ENCODE measurements at places on chromosomes 7 and 10.
A peak's percentile ranks its signal among the peaks of the same experiment; 100 is the strongest.

GRCh38 chr10:118569241-118569881, 26.1 kb downstream of the PRLHR start:
- no peak for ATAC-seq

- ATAC-seq: no peak
Measured at GRCh38 chr10:86850481-86850880, 94.1 kb downstream of the BMPR1A start.

DNA sequence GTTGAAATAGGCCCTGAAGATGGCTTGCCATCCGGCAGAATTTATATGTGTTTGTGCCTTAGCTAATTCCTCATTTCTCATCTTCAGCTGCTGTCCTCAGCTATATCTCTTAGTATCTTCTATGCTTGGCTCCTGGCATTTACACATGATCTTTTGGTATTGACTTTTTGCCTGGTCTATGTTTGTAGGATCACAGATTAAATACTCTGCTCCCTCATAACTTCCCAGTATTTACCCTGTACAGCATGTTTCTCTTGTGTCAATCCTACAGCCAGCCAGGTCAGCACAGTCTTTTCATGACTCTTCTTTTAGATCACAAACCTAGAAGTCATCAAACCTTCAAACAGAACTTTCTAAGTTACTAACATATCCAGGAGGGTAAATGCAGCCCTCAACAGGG, 743.8 kb downstream of the MAGI2 start:
- ATAC-seq: no peak

DNA sequence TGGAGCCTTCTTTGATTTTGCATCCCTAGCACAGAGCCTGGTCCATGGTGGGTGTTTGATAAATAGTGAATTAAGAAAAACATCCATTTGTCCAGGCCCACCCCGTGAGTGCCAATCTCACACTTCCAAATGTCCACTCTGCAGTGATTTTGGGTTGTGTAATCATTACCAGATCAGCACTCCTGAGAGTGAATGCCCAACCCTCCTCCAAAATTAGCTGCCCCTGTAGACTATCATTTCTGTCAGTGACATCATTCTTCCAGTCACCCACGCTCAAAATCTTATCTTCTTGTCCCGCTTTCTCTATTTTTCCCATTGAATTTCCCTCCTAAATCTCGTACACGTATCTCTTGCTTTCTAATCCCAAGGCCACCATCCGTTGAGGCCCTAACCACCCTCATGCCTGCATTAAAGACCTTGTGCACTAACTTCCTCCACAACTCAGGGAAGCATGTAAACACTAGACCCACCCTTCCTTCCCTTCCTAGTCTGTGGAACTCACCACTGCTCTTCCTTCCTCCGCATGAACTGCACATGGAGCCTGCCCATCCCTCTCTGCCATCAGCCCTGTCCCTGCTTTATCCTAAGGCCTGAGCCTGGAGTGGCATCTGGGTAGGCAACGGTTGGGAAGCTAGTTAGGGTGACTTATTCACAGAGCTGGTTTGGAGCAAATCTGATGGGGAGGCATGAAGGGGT, 32.8 kb downstream of the PIK3AP1 start:
- no peak for ATAC-seq

DNA sequence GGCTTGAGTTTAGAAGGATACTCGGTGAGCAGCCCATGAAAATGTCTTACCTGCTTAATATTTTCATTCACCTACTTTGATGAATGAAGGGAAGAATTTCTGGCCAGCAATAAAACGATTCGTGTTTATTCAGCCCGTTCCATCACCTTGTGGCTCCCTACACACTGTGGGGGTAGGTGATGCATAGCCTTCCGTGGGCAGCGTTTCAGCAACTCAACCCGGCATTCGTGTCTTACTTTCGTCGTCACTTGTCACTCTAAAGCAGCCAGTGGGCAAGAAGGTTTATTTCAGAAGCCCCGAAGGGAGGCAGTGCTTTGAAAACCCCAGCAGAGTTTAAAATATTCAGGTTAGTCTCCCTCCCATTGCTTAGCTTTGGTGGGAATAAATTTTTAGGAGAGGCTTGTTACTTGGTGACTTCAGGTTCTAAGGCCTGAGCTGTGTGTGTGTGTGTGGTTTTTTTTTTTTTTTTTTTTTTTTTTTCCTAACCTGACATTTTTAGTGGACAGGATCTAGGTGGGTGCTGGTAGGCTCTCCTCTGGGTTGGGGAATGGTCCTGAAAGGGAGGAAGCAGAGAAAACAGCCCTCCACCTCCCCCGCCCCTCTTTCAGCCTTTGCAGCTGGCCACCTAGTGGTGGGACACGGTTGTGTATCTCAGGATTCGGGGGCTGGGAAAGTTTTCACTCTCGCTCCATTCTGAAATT, 1.8 kb downstream of the GRK5 start:
- peak; percentile 27 for ATAC-seq

GRCh38 chr7:27616914-27617548, 45.7 kb downstream of the HIBADH start:
- ATAC-seq: no peak

- no peak for ATAC-seq
Measured at GRCh38 chr7:106273009-106273668, 11.6 kb downstream of the NAMPT start.

DNA sequence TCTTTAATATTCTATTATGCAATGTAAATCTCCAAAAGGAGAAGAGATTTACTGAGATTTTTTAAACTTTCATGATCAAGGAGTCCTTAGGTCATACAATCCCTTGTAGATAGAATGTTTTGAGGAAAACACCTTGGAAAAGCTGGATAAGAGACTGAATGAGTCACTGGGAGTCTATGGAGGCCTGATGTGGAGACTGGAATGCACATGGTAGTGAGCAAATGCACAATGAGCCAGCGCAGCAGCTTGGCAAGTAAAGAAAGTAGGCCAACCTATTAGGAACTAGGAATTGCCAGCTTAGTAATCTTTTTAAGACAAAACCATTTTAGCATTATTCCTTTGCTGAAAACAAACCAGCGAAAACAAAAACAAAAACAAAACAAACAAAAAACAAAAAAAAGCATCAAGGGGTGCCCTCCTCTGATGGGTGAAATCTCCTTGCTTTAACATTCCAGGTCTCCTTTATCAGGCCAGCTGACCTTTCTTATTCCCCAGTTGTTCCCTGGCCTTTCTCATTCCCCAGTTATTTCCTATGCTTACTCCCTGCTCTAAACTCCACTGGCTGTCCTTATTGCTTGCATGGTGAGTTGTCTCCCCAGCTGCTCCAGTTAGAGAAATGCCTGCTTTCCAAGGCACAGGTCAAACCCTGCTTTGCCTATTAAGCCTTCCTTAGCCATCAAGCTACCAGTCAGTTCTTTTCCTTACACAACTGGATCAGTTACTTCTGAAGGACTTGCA, 135.8 kb downstream of the PLCE1 start:
- ATAC-seq: no peak

- no peak for ATAC-seq
Measured at GRCh38 chr10:23157691-23158369, 34.3 kb upstream of the PTF1A start.

- no peak for ATAC-seq
Measured at GRCh38 chr7:74202841-74203556, 6.8 kb upstream of the LAT2 start.

DNA sequence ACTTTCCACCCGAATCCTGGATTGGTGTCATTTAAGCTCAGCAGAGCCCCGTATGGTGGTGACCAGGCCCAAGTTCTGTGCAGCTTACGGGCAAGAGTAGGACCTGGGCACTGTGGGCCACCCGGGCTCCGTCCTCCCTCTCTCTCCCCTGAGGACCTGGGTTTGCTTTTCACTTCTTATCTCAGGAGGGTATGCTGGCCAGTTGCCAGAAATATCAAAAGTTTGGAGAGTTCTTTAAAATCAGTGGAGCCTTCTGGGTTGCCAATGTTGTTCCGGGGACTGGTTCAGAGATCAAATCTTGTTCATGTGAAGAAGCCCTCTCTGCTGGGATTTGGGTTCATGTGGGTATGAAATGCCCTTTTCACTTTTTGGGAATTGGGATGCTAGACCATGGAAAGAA, 145.4 kb downstream of the GRK5 start:
- ATAC-seq: no peak

DNA sequence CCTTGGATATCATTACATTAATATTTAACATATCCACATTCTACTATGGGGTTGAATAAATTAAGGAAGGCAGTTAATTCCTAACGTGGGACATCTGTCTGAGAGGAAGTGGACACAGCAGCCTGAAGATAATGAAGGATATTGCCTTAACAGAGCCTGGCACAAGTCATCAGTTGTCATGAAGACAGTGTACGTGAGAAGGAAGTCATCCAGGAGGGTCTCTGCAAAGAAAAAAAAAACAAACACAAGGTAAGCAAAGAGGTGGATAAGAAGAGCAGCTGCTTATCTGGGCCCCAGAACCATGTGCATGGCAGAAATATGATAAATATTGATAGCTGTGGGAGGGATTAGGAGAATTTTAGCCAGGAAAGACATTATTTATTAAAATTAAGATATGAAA, 190.0 kb downstream of the RAPGEF5 start:
- no peak for ATAC-seq

DNA sequence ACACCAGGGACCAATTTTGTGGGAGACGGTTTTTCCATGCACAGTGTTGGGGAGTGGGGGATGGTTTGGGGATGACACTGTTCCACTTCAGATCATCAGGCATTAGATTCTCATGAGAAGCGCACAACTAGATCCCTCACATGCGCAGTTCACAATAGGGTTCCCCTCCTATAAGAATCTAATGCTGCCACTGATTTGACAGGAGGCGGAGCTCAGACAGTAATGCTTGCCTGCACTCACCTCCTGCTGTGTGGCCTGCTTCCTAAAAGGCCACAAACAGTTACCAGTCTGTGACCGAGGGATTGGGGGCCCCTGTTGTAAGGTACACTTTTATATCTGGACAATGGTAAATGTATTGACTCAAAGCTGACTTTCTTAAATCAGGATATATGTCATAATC, 45.6 kb upstream of the TRIL start:
- ATAC-seq: no peak

DNA sequence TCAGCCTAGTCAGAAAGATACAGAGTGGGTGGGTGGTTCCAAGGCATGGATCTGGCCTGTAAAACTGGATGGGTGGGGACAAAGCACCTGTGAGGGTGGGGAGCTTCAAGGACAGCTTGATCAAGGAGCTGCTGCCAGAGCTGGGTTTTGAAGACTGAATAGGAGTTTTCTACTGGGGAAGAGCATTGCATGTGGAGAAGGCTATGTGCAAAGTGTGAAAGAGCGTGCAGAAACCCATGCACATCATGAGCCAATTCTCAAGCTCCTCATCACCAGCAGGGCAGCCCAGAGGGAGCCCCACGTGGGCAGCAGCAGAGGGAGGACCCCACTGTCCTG, 58.6 kb downstream of the PDGFA start:
- no peak for ATAC-seq

- ATAC-seq: no peak
Measured at GRCh38 chr10:131177431-131178327, 133.8 kb downstream of the TCERG1L start.

DNA sequence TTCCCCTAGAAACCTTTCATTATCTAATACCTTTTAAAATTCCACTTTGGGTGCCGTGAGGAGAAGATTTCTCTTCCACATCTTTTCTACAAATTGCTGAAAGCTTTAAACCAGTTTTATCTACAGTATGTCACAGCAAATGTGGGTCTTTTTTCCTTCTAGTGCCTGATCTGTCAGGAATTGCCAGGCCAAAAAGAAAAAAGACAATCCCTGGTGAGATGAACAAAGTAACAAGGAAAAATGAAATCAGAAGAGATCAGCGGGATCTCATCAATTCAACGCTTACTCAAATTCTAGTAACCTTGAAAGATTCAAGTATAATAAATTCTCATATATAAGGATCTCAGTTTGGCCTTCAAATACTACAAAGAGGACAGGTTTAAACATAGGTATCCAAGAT, 449.5 kb downstream of the CALN1 start:
- no peak for ATAC-seq

- ATAC-seq: no peak
Measured at GRCh38 chr10:119251315-119251708, 43.9 kb downstream of the GRK5 start.

- no peak for ATAC-seq
Measured at GRCh38 chr7:128247640-128248194, 6.6 kb downstream of the LEP start.

DNA sequence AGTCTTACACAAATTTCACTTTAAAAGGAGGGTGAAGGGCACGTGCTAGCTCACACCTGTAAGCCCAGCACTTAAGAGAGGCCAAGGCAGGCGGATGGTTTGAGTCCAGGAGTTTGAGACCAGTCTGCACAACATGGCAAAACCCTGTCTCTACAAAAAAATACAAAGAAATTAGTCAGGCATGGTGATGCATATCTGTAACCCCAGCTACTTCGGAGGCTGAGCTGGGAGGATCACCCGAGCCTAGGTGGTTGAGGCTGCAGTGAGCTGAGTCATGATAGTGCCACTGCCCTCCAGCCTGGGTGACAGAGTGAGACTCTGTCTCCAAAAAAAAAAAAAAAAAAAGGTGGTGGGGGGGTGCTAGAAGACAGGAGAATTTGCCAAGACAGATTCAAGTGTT, 237.3 kb upstream of the KLF14 start:
- ATAC-seq: peak; percentile 57

GRCh38 chr10:97977673-97978072, 52.7 kb downstream of the CRTAC1 start:
- no peak for ATAC-seq

DNA sequence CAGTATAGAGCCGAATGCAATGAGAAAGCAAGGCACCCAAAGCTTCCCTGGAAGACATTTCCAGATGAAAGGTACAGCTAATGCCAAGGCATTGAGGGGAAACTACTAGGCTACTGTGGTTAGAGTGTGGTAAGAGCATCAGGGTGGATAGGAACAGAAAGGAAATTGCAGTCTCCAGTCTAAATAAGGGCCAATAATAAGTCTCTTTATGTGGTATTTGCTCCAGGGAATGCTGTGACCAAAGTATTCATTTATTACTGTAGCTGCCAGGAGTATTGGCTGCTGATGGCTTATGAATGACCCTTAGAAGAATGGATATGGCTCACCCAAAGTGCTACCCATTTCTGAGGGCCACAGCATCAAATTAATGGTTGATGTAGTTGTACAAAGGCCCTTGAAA, 30.1 kb upstream of the POT1 start:
- ATAC-seq: no peak

GRCh38 chr7:142873281-142873784, 12.2 kb downstream of the TRPV6 start:
- no peak for ATAC-seq

DNA sequence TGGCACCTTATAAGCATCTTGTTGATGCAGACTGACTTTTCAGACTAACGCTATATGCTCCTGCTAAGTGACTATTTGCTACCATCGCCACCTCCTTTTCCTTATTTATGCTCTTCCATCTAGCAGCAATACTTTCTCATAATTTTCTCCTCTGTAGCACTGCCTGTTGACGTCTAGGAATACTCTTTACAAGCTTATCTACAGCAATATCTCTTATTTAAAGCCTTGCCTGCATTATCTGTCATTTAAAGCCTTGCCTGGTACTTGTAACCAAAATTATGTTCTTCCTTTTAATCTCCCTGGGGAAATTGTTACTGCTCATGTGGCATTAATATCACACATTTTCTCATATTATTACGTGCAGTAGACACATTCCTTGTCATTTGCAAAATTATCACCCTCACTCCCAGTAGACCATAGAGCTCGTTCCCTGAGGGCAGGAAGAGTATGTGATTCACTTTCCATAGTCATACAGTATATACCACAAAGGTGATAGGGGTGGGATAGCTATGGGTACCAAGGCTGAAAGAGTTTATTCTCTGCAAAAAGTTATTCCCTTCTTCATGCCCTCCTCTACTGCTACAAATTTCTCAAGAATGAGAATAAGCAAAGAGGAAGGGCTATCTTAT, 359.7 kb upstream of the PCDH15 start:
- ATAC-seq: no peak
